ENCODE measurements at places on chromosomes 12 and 14. TPM values are rescaled to one million over a fixed set of nuclear protein-coding genes. Genes with fewer than 3 reads are reported as not detected.

The COCH gene
- total RNA-seq = 7.9 TPM

The ADCY4 gene
- 9.6 TPM for total RNA-seq

The ACOT2 gene
- total RNA-seq = 31.9 TPM

The OTOGL gene
- 0.30 TPM for total RNA-seq

The GAS2L3 gene
- total RNA-seq = 33.2 TPM

The UTP20 gene
- total RNA-seq = 14.7 TPM

The CABP1 gene
- 1.3 TPM for total RNA-seq

The OR11G2 gene
- not detected for total RNA-seq

The IAPP gene
- total RNA-seq = not detected

The COX8C gene
- total RNA-seq = not detected

The RNASE3 gene
- 2.7 TPM for total RNA-seq

The RBMS2 gene
- total RNA-seq = 31.5 TPM

The PMCH gene
- total RNA-seq = not detected

The RNASE2 gene
- total RNA-seq = 6.1 TPM

The PTPRB gene
- total RNA-seq = 13.1 TPM

The NTN4 gene
- total RNA-seq = 9.4 TPM

The CAPZA3 gene
- total RNA-seq = not detected

The ANKRD33 gene
- total RNA-seq = not detected

The CPNE6 gene
- total RNA-seq = 0.20 TPM

The CREBL2 gene
- total RNA-seq = 26.0 TPM

The RFX4 gene
- total RNA-seq = not detected
